ENCODE measurements at places on chromosomes 2 and 18. TPM values are rescaled to one million over a fixed set of nuclear protein-coding genes. Genes with fewer than 3 reads are reported as not detected.

MOGAT1 gene
- not detected for total RNA-seq

DNA sequence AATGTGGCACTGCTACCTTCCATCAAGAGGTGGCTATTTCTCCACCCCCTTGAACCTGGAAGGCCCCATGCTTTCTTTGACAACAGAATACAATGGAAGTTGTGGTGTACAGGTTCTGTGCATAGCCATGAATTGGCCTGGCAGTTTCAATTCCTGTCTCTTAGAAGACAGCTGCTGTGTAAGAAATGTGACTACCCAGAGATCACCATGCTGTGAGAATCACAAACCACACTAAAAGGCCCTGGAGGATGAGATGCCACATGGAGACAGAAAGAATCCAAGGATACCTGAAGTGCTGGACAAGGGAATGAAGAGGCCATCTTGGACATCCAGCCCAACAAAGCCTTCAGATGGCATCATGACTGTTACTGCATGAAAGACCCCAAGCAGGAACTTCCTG is 47.7 kb upstream of the EHBP1 start:
- peak; percentile 8 for DNase-seq

DNA sequence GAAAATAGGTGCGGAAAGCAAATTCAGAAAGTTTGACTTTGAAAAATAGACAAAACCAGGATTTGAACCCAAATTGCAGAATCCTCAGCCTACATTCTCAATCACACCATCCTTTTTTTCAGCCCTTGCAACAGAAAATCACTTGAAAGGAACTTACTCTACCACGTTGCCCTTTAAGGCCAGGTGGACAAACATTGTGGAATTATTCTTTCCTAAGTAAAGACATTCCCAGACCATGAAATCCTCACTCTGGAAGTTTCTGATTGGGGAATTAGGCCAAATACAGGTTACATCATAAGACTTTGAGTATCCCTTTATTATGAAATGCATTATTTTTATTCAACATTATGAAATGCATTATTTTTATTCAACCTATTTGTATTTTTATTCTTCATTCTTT is 259.4 kb downstream of the RAD51AP2 start:
- no peak for DNase-seq

DNA sequence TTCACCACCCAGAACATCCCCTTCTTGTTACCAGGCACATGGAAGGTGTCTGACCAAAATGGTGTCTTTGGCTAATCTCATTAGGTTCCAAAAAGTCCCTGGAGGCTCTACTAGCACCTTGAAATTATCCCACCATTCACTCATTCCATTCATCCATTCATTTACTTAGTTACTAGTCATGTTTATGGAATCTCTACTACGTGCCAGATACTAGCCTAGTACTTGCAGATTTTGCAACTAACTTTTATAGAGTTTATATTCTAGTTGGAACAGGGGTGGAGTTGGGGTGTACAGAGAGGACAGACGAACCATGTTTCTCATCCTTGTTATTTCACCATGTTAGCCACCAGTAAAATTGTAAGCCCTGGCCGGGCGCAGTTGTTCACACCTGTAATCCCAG is 4.0 kb upstream of the NOP58 start:
- no peak for DNase-seq

DNA sequence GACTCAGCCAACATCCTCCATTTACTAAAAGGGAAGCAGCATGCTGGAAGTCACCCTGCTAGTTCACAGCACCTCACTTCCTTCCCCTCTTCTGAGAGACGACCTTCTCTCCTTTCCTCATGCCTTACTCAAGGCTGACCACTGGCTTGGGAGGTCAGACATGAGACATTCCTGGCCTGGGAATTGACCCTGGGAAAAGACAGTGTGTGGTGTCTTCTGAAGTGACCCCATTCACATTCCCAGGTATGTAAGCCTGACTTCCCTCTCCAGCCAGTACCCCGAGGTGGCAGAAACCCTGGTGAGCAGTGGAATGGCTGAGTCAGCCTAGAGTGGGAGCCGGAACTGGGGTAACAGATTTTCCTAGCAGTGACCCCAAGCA is 92.4 kb downstream of the PLB1 start:
- DNase-seq = no peak

DNA sequence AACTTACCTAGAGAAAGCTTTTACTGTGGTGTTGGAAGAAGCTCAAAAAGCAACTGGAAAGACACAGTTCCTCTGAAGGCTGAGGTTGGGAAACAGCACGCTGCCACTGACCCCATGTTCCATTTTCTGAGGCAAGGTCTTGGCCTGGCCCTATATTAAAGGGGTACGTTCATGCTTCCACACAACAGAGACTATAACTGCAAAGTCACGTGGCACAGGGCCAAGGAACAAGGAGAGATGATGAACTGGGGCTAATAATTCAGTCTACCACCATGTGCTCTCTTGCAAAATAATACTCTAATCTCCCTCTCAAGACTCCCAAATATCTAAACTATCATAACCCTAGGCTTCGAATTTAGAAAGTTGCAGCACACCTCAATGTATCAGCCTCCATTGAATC is 381.6 kb downstream of the DSEL start:
- no peak for DNase-seq

GLB1L gene
- total RNA-seq = 6.4 TPM

DNA sequence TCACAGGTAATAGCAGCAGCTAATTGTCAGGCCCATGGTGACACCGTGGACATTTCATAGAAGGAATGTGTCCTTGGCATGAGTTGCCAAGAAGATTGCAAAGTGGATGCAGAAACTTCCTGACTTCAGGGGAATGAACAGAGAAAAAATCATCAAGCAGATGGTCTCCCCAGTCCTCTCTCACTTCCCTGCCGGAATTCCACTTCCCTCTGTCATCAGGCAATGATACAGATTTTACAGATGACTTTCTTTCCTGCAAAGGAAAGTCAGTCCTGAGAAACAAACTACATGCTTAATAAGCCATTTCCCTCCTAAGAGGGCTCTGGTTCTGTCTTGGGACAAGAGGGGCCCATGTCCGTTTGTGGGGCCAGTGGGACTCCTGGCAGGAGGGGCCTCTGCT is 45.7 kb downstream of the KCNF1 start:
- DNase-seq = no peak

CRYGA gene
- total RNA-seq = not detected

- DNase-seq = no peak
These were observed at the start of gene FNDC4 for GRCh38 chr2:27494944-27495554. FNDC4 (minus strand) TSS chr2:27495200; CDS start chr2:27494679, 521 bp downstream.

STRN gene
- total RNA-seq = 33.9 TPM

DNA sequence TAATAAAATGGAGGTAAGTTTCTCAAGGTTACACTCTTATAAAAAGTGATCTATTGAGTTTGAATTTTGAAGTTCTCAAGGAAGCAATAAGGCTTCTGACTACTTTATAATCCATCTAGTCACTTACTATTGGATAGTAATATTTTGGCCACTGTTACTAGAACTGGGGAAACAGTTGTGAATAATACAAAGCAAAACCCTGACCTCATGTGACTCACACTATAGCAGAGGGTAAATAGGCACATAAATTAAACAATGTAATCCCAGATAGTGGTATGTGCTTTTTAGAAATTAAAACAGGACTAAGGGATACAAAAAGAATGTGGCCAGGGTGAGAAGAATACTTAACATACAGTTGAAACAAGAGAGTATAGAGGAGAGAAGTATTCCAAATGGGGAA is 78.6 kb downstream of the CALCRL start:
- no peak for DNase-seq

DNA sequence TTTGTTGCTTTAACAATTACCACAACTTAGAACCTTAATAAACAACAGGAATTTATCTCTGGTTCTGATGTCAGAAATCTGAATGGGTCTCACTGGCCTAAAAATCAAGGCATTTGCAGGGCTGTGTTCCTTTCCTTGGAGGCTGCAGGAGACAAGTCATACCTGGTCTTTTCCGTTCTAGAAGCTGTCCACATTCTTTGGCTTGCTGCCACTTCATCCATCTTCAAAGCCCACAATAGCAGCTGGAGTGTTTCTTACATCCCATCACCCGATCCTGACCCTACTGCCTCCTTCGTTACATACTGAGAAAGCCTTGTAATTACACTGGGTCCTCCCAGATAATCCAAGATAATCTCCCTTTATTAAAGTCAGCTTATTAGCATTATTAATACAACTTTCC is 18.1 kb downstream of the NETO1 start:
- no peak for DNase-seq
